ENCODE measurements at places on chromosomes 12 and 14.

DNA sequence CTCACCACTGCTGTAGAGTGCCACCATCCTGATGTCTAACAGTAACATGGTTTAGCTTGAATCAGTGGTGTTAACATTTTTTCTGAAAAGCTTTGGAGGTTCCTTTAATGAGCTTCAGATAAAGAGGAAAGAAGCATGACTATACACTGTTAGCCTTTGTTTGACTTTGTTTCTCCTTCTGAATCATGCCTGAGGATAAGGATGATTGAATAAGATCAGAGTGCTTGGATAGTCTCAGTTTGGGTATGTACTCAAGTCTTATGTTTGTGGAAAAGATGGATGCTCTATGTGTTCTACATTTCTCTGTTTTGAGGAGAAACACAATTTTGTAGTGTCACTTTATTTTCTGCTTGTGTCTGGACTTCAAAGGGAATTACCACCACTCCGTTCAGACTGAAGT lies 42.0 kb downstream of the GPATCH2L start:
- DNase-seq, result no peak

GRCh38 chr14:90795744-90796143 lies 20.5 kb downstream of the TTC7B start:
- peak; percentile 49 for DNase-seq

GRCh38 chr12:59459966-59460660 lies 135.7 kb upstream of the SLC16A7 start:
- DNase-seq, result no peak

DNA sequence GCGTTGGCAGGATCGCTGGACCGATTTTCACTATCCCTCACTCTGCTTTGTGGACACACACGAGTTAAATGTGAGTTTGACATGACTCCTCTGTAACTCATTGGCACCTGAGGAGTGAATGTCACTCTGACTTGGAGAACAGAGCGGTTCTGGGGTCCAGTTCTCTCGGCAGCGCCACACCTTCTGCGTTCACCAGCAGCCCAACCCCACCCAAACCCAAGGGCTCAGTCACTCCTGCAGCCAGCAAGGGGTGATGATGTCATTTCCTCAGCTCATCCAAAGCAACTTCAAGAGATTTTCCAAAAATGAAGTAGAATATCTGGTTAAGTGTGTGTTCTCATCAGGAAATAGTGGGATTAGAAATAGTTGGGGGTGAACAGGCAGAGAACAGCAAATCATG lies 36.3 kb downstream of the ADGRD1 start:
- no peak for DNase-seq

GRCh38 chr12:91852634-91853033 lies 293.0 kb downstream of the BTG1 start:
- no peak for DNase-seq

DNA sequence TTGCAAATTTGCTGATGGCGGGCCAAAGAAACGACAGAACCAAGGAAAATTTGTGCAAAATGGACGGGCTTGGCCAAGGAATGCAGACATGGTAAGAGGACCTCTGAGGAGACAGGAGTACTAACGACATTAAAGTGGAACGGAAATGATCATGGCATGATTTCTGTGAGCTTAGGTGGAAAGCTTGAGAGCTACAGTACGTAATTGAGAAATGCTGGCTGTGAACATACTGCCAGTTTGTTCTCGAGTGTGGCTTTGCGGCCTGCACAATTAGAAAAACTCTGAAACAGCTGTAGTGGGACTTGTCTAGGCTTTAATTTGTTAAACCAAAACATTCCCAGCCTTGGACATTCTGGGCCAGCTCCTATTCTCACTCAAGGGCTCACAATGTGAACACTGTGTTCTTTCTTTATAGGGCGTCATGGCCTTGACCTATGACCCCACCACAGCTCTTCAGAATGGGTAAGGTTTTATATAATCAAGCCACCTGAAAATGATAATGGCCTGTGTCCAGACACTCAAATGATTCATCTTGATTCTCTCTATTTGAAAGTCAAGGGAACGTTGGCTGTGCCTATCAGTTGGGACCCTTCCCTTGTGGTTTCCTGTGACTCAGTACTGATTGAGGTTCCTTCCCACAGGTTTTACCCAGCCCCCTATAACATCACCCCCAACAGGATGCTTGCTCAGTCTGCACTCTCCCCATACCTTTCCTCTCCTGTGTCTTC lies 48.5 kb downstream of the BAZ2A start:
- DNase-seq, result no peak

DNA sequence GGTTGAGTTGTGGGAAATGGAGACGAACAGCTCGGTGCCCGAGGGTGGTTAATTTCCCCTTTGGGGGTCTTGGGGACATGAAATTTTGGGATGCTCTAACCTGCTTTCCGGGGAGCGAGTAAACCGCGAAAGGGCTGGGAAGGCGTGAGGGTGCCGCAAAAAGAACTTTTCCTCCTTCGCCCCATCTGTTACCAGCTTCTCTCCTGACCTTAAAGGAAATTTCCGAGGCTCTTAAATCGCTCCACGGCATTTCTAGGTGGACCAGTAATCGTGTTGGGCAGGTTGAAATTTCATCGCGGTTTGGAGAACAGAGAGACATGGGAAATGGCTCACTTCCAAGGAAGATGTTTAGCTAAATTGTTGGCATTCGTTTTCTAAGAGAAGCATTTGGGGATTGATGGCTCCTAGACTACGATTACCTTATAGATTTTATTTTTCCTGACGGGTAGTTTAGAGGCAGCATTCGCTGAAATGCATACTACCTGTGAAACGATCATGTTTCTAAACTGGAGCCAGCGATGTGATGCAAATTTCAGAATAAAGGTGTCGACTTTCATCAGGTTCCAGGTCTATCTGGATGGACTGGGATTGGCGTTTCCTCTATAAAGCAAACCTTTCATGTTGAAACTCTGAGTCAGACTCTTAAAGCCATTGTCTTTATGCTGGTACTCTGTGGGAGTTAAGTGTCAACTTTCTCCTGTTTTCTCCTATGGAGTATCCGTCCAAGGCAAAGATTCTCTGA lies 414.5 kb downstream of the PCNX1 start:
- DNase-seq, result peak; percentile 42

DNA sequence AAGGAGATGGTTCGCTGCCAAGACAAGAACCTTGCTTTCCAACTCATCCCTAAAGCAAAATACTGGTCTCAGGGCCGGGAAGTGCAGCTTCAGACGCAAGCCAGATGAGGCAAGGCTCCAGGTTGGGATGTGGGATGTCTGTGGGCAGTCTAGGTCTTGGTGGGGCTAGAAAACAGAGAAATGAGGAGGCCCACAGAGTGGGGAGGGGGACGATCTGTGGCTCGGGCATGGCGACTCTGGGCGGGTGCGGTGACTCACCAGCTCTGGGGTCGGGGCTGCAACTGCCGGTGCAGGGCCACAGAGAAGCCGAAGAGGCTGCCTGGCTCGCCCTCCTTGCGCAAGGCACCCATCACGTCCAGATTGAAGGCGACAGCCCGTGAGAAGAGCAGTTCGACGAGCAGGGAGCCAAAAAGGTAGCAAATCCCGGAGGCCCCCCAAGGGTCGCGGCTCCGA lies 459 bp downstream of the ITGA7 start:
- no peak for DNase-seq

- no peak for DNase-seq
These were observed 66.3 kb downstream of the MBIP start for GRCh38 chr14:36254020-36254624.

DNA sequence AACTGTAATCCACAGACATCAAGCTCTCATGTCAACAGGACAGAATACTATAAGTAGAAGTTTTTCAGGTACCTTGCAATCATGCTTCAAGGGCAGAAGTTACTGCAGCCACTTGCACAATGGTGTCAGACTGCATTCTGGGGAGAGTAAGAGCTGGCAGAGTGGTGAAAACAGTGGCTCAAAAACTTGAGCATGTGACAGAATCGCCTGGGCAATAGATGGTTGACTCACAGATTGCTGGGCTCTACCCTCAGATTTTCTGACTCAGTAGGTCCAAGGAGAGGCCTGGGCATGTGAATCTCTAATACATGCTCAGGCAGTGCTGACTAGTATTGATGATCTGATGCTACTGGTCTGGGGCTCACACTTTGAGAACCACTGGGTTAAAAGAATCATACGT lies 187.8 kb downstream of the TBX5 start:
- no peak for DNase-seq

- DNase-seq, result no peak
These were observed 11.4 kb upstream of the FOS start for GRCh38 chr14:75267141-75267721.

GRCh38 chr12:30847259-30847658 lies 79.3 kb upstream of the TSPAN11 start:
- peak; percentile 53 for DNase-seq

DNA sequence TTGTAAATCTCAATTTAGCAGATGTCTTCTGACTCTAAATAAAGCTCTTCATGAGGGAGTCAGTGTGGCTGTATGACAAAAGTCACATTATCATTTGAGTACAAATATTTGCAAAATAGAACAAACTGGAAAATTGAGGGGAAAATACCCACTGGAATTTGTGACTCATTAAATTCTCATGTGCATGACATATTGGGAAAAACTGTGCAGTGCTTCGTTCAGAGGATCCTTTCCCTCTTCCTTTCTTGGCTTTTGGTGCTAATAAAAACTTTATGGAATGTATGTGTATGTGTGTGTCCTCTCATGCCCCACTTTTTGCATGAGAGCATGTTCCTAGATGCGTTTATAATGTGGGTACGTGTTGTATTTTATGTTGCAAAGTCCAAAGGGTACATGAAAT lies 267.8 kb downstream of the KTN1 start:
- DNase-seq, result no peak

- DNase-seq, result peak; percentile 83
These were observed 231.4 kb downstream of the PCNX1 start for GRCh38 chr14:71138448-71139293.

GRCh38 chr12:30774599-30774998 lies 19.8 kb upstream of the CAPRIN2 start:
- no peak for DNase-seq

- no peak for DNase-seq
These were observed 87.8 kb downstream of the FLRT2 start for GRCh38 chr14:85617791-85618190.

- DNase-seq, result no peak
These were observed 507.4 kb upstream of the TBX3 start for GRCh38 chr12:115191342-115191741.

DNA sequence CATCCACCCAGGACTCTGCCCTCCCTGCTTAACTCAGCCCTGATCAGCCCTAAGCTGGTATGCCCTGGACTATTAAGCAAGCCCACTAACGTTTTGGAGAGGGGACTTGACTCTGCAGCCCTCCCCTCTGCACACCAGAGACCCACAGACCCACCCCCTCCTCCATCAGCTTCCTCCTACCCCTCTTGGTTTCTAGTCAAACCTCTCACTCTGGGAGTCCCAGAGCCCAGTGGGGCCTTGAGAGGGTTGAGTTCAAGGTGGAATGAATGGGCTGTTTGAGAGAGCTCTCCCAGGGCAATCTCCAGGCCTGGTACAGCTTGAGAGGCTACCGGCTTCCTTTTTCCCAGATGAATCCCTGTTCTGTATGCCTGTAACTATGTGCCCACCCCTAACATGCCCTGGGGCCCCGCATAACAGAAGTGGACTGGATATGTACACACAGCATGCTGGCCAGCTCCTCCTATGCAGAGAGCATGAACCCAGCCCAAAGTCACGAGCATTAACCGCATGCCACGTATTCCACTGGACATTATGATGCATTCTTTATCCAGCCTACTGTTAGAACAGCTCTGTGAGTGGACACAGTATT lies 43.6 kb downstream of the IRF2BPL start:
- DNase-seq, result no peak

GRCh38 chr12:58818546-58818945 lies 101.8 kb downstream of the LRIG3 start:
- no peak for DNase-seq

GRCh38 chr12:107590814-107591375 lies 94.7 kb upstream of the PWP1 start:
- DNase-seq, result no peak

DNA sequence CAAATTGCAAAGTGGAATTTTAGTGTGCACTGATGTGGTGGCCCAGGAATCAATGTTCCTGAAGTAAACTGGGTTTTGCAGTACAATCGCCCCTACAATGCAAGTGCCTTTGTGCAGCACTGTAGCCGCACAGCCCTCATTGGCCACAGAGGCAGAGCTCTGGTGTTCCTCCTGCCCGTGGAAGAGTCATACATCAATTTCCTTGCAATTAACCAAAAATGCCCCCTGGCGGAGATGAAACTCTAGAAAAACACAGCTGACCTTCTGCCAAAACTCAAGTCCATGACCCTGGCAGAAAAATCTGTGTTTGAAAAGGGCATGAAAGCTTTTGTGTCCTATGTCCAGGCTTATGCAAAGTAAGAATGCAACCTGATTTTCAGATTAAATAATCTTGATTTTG lies 117.9 kb upstream of the PRB2 start:
- DNase-seq, result no peak

GRCh38 chr14:104941508-104942365 lies 17.1 kb downstream of the PLD4 start:
- no peak for DNase-seq

DNA sequence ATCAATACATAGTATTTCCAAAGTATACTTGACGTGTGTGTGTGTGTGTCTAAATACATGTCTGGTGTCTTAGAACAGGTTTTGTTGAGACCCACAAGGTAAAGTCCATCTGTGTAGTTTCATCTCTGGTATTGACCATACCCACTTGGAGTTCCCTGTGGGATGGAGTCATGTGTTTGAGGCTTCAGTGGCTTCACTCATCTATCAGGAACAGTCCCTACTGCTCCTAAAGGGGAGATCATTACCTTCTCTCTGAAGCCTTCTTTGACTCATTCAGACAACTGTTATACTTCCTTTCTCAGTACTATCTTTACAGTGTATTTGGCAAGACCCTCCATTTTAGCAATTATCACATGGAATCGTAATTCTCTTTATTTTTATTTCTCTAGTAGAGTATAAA lies 14.2 kb downstream of the RAB21 start:
- DNase-seq, result no peak

DNA sequence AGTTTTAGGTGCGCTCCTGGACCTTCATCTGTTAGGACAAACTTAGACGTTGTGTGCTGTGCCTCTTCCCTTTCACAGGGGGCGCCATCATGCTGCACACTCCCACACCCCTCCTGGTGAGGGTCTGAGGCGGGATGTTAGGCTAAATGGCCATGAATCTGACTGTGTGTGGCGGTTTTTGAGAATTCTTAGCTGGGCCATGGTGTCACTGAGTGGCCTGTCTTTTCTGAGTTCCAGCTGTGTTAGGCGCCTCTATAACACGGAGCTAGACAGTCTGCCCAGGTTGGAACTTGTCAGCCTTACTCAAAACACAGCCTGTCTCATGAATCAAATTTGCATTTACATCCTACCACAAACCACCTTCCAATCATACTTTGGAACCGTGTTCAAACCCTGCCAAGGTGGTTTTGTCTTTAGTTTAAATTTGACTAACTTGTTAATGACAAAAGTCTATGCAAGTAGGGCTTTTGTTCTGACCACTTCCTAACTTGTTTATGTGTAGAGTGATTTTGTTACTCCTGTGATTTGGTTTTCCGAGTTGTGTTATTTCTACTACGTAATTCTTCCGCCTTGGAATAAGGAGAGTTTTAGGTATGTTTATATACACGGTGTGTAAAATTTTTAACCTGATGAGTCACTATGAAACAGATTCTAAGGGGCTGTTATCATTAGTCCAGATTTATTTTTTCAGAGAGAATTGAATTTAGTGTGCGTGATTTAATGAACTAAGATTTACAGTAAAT lies 19.6 kb downstream of the ACVR1B start:
- DNase-seq, result no peak

Measured in inflammatory macrophage treated with lipopolysaccharide for 1 hour (primary cell).